ENCODE measurements at places on chromosomes 2 and 18.

DNA sequence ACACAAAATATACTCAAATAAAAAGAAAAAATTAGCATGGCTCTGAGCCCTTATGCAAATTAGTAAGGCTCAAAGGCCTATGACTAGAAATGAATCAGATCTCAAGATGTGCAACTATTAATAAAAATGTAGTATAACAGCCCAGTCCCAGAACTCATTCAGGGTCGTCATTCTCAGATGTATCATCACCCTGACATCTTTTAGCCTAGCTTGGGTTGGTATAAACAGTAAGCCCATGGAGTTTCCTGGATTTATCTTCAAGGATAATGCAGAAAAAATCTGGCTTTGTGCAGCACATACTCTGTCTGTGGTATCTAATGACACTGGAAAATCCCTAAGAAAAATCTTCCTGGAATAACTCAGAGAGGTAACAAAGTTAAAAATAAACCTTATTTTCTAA is 239.3 kb downstream of the ZNF385B start:
- H3K4me1 ChIP-seq = peaks cover 32% of the 10 kb centered on the region
- H3K27ac ChIP-seq = peak overlapping the region; percentile 4
- H3K4me3 ChIP-seq = no peak overlapping the region
- peaks cover 5% of the 10 kb centered on the region for H3K36me3 ChIP-seq

GRCh38 chr2:135168204-135168856 is 116.2 kb downstream of the RAB3GAP1 start:
- no peaks in the 10 kb centered on the region for H3K27me3 ChIP-seq
- no peak overlapping the region for H3K27ac ChIP-seq
- DNase-seq = no peak
- peaks cover 55% of the 10 kb centered on the region for H3K36me3 ChIP-seq
- no peak overlapping the region for H3K4me3 ChIP-seq
- H3K4me1 ChIP-seq = peaks cover 18% of the 10 kb centered on the region

- no peak overlapping the region for H3K4me3 ChIP-seq
- H3K27ac ChIP-seq = no peak overlapping the region
- peaks cover 9% of the 10 kb centered on the region for H3K4me1 ChIP-seq
- H3K36me3 ChIP-seq = no peaks in the 10 kb centered on the region
- DNase-seq = no peak
- H3K27me3 ChIP-seq = peaks cover 23% of the 10 kb centered on the region
Observed at GRCh38 chr2:234334151-234334550, 162.7 kb downstream of the ARL4C start.

DNA sequence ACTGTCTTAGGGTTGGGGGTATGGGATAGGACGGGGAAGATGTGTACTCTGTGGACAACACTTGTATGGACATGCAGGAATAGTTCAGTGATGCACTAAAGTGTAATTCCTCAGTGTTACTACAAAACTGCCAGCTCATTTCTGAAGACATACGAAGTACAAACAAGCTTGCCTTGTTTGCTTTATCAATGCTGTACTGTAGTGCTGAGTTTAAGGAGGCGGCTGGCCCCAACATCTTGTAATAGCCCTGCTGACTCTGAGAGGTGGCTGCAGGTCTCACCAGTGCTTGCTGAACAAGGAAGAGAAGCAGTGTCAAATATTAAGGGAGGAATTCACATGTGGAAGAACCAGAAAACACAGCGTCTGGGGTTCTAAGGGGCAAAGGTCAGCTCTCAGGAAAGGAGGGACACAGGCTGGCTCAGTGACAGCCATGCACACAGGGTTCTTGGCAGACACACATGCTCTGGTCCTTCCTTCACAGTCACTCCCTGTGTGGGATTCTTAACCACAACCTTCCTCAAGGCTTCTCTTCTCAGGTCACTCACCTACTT is 39.8 kb upstream of the EVA1A start:
- H3K27ac ChIP-seq = peak overlapping the region; percentile 63
- H3K27me3 ChIP-seq = peaks cover under 1% of the 10 kb centered on the region
- no peak for DNase-seq
- no peak overlapping the region for H3K4me3 ChIP-seq

DNA sequence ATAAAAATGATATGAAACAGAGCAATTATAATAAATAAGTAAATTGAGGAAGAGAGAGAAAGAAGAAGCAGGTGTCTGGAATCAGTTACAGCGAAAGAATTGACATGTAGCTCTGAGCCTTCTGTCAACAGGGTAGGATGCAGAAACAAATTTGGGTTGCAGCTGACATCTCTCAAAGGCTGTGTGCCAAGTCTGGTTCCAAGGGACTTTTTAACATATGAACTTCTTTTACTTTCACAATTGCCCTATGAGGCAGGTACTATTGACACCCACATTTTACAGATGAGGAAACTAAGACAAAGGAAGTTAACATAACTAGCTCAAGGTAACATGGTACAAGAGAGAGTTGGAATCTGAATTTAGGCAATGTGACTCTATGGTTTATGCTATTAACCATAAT is 260.0 kb downstream of the ASXL3 start:
- H3K36me3 ChIP-seq = no peaks in the 10 kb centered on the region
- no peaks in the 10 kb centered on the region for H3K27me3 ChIP-seq
- H3K27ac ChIP-seq = no peak overlapping the region
- no peak for DNase-seq

DNA sequence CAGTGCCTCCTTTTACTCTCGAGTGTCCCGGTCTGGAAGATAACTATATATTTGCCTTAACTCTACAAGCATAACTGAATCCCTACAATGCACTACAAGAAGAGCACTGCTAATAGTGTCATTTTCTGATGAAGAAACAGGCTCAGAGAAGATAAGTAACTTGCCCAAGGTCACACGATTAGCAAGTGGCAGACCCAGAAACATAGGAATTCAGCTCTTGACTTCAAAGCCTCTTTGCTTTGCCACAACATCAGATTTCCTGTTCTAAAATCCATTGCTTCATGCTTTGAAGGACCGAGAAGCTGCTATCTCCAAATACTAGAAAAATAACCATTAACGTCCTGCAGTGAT is 65.6 kb downstream of the HS1BP3 start:
- no peaks in the 10 kb centered on the region for H3K27me3 ChIP-seq
- DNase-seq = no peak
- no peaks in the 10 kb centered on the region for H3K36me3 ChIP-seq
- peak overlapping the region; percentile 90 for H3K27ac ChIP-seq
- no peak overlapping the region for H3K4me3 ChIP-seq

DNA sequence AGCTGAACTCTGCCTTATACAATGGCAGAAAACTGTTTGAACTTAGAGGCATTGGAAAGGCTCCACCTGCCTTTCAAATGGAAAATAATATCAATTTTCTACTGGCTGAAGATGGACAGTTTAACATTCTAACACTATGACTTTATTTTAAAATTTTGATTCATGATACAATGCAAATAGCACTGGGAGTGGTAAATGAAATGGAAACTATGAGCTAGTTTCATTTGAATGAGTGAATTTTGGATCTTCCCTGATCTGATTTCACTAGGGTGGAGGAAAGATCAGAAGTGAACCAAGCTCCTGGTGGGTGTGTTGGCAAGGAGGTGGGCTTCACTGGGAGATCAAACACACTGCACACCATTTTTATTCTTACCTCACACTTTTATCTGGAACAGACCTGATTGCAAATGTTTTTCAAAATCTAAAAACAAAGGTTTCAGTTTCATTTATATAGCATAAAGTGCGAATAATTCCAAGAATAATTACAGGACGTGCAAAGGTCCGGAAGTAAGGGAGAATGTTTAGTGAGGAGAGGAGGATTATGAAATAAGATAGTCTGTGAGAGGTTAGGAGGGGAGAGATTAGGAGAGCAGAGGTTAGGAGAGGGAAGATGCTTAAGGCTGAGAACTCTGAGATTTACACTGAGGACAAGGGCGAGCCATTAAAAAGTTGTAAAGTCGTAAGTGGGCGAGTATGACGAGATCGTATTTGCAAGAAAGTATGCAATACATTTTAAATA is 18.6 kb upstream of the MBP start:
- no peak overlapping the region for H3K4me3 ChIP-seq
- DNase-seq = no peak
- H3K4me1 ChIP-seq = peaks cover 7% of the 10 kb centered on the region
- H3K36me3 ChIP-seq = no peaks in the 10 kb centered on the region
- peaks cover 16% of the 10 kb centered on the region for H3K27me3 ChIP-seq

GRCh38 chr2:66724241-66724640 is 289.3 kb downstream of the MEIS1 start:
- H3K36me3 ChIP-seq = no peaks in the 10 kb centered on the region
- DNase-seq = no peak
- no peaks in the 10 kb centered on the region for H3K27me3 ChIP-seq
- H3K4me3 ChIP-seq = peak overlapping the region; percentile 29
- no peak overlapping the region for H3K27ac ChIP-seq
- peaks cover 17% of the 10 kb centered on the region for H3K4me1 ChIP-seq

- peak overlapping the region; percentile 90 for H3K27ac ChIP-seq
- H3K27me3 ChIP-seq = no peaks in the 10 kb centered on the region
- peaks cover 66% of the 10 kb centered on the region for H3K4me1 ChIP-seq
- H3K4me3 ChIP-seq = peak overlapping the region; percentile 82
Observed at GRCh38 chr2:189204322-189204941, 24.9 kb upstream of the COL5A2 start.

Data from HFFc6 (cell line).